ENCODE measurements at places on chromosomes 7 and 10. TPM values are rescaled to one million over a fixed set of nuclear protein-coding genes. Genes with fewer than 3 reads are reported as not detected.

DNA sequence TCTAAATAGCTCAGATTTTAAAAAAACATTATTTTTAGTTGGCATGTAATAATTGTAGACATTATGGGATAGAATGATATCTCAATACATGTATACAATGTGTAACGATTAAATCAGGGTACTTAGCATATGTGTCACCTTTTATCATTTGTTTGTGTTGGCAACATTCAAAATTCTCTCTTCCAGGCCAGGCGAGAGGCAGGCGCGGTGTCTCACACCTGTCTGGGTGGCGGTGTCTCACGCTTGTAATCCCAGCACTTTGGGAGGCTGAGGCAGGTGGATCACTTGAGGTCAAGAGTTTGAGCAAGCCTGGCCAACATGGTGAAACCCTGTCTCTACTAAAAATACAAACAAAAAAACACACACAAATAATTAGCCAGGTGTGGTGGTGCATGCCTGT is 151.7 kb downstream of the RTKN2 start:
- no peak for DNase-seq

RAPGEF5 gene
- 9.9 TPM for total RNA-seq

POR gene
- total RNA-seq, result 178 TPM

DNA sequence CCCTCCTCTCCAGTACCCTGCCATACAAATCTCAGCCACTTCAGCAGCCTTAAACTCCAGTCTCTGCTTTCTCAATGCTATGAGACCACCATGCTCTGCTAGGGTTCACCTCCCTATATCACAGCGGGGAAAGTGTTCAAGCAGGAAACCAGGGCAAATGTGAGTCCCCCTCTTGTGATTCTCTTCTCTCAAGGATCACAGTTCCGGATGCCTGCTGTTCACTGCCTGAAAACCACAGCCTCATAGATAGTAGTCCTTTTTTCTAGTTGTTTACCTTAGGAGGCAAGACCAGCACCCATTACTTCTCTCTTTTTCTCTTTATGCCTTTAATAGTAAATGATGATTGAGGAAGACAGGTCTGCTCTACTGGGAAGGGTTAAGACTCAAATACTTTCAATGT is 100.8 kb downstream of the SGMS1 start:
- DNase-seq, result no peak

GRCh38 chr10:115975506-115975905 is 297.5 kb downstream of the GFRA1 start:
- no peak for DNase-seq

DNA sequence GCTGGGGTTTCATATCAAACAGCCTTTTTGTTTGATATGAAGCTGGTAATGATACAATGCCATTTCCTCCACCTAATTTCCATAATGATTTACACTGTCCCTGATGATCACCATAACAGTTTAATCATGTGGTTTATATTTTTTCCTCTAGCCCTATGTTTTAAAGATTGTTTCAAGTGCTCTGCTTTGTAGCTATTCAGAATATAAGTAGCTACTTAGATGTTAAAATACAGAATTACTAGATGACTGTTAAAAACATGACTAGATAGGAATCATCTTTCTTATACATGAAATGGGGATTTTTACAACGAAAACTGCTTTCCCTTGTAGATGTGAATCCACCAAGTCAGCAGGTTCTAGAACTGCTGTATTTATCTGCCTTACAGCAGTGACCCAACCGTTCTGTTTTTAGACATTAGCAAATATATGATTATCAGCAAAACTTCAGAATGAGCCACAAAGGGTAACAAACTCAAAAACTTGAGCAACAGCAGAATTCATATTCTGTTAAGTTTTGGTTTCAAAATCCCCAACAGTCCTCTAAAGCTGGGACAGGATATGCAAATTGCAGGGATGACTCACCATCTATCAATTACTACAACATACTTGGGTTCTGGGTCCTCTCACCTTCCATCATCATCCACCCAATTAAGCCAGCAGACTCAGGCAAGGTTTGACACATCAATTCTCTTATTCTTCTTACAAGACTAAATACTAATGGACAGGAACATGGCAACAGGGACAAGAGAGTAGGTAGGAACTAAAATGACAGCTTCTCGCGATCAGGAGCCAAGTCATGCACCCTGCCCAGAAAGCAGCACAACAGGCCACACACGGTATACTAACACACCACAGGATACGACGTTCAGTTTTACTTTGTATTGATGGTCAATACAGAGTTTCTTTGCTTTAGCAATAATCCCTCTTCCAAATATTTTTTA is 83.9 kb downstream of the PIP4K2A start:
- DNase-seq, result no peak

ACBD7 gene
- total RNA-seq, result 12.5 TPM

DNA sequence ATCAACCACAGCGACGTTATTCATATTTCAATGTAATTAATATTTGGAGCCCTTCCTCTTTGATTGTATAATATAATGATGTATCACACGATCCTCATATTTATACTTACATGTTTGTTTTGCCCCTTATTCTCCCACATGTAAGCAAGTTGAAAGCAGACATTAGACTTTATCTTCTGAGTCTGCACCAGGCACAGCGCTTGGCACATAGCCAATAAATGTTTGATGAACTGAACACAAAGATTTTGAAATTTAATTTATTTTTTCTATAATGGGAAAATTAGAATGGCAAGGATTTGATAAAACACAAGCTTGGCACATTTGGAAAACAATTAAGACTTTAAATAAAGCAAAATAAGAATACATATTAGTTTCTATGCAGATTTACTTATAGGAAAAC is 31.6 kb downstream of the ZFAND4 start:
- DNase-seq, result no peak

DNA sequence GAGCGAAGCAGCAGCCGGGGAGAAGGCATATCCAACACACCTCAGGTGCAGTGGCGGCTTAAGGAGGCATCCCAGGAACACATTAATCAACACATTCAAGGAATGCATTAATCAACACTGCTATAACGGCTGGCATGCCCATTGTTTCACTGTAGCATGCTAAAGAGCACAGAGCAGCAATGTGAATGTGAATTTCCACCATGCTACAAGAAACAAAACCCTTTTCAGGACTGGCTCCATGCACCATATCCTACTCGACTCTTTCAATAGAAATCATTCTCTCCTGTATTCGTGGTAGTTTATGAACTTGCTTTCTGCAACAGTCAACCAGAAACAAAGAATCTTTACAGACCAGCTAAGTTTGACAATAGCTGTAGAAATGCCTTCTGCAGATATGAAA is 149.0 kb downstream of the NRCAM start:
- DNase-seq, result no peak

GRCh38 chr10:113854013-113854760 is at the start of the genes DCLRE1A and NHLRC2:
DCLRE1A (minus strand) TSS chr10:113854082; CDS start chr10:113853182, 900 bp downstream.
NHLRC2 (plus strand) TSS chr10:113854661; CDS start chr10:113854873, 212 bp downstream.
- peak; percentile 67 for DNase-seq

DNA sequence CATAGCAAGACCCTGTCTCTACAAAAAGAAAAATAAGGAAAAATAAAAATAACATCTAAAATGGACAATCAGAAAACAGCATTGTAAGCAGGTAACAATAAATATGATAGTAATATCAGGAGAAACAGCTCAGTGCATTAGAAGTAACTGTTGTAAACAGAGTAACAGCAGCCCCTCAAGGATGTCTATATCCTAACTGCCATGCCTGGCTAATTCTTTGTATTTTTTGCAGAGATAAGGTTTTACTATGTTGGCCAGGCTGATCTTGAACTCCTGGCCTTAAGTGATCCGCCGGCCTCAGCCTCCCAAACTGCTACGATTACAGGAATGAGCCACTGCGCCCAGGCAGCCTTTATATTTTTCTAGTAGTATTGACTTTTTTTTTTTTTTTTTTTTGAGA is 7.5 kb downstream of the SORBS1 start:
- DNase-seq, result no peak

GRCh38 chr7:87411186-87411585 is 64.3 kb downstream of the ABCB4 start:
- no peak for DNase-seq

DNA sequence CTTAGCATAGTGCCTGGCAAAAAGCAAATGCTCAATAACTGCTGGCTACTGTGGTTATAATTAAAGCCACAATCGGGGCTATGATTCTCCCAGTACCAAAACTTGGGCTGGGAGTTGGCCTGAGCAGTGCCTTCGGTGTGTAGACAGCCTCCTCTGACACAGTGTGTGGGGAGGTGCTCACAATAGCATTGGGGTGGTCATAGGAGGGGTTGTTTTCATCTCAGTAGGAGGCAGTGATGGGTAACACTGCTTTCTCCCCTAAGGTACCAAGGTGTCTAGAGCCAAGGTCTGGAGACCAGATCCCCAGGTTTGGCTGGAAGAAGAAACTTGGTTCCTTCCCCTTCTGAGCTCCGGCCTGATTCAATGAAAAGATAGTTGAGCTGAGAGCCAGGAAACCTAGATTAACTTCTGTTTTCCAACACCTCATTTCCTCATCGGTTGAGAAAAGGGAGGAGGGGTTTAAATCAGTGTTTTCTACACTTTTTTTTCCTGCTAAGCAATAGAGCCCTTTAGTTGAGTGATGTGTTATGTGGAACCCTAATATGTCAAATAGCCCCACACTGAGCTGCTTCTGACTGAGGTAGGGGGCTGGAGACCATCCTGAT is 68.2 kb downstream of the LRMDA start:
- DNase-seq, result no peak

- DNase-seq, result no peak
These were observed 35.2 kb upstream of the BMPR1A start for GRCh38 chr10:86721232-86721631.

GRCh38 chr10:95815701-95816240 is 59.8 kb downstream of the ENTPD1 start:
- DNase-seq, result no peak

OR6V1 gene
- not detected for total RNA-seq

GRCh38 chr10:32379950-32380551 is 33.1 kb upstream of the EPC1 start:
- no peak for DNase-seq

FAM180A gene
- total RNA-seq, result not detected

DNA sequence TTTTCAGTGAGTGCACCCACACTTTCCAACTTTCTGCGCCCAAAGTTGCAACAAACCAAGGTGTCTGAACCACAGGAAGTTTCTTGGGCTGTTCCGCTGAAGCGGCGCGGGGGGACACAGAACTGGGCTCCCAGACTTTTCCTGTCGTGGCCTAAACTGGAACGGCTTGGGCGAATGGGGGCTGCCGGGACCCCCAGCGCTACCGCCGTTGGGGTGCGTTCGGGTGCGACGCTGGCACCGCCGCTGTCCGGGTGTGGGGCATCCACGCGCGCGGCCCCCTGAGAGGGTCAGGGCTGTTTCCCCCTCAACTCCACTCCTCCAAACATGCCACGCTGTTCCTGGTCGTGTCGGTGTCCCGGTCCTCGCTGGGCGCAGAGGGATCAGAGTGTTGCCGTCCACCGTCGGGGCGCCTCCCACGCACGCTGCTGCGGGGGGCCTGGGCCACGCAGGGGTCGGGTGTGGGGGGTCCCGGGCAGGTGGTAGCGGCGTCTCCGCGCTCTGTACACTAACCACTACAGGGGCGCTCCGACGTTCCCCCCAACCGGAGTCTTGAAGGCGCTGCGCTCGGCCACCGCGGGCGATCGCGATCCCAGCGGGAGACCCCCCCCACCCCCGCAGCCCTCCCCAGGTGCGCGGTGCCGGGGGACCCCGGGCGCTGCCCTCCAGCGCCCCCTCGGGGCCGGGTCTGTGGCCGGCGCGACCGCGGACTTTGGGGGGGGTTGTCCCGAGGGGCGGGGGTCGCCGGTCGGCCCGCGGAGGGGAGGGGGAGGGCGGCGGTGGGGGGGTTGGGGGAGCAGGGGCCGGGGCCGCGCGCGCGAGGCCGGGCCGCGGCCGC is 2.2 kb upstream of the CUX1 start:
- DNase-seq, result peak; percentile 64

- DNase-seq, result no peak
These were observed 24.6 kb downstream of the TYW1 start for GRCh38 chr7:67021260-67021659.

DNA sequence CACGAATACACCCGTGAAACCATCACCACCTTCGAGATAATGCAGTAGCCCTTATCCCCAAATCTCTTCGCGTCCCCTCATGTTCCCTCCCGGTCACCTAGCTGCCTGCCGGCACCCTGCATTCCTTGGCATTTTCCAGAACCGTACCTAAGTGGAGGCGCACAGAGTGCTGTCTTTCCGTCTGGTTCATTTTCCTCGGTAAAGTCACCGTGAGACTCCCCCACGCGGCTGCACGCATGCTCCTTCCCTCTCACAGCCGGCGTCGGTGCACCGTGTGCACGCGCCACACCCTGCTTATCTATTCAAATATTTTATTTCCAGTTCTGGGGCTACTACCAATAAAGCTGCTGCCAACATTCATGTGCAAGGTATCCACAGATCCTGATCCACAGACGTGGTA is 65.5 kb upstream of the NKX6-2 start:
- DNase-seq, result no peak

DNA sequence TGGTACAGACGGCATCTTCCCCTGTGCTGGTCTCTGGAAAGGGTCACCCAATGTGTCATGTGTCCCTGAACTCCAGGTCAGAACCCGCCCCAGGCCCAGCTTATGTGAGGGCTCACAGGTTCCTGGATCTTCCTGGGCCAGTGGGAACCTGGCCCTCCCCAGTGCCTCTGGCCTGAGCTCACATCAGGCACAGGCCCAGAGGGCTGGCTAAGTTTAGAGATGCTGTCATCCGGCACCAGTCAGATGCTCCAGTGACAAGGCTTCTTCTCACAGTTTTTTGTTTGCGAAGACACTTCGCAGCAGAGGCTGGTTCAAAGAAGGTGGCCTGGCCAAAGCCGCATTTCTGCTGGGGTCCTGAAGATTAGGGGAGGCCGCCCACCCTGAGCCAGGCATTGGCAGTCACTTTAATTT is 11.8 kb downstream of the CAMK2B start:
- DNase-seq, result no peak
